ENCODE measurements at places on chromosomes 3 and 15. TPM values are rescaled to one million over a fixed set of nuclear protein-coding genes. Genes with fewer than 3 reads are reported as not detected.
A peak's percentile ranks its signal among the peaks of the same experiment; 100 is the strongest.

GRCh38 chr15:33508703-33509102 lies 197.9 kb downstream of the RYR3 start:
- DNase-seq: no peak

FBXL2 gene
- 9.8 TPM for total RNA-seq

GRCh38 chr3:144663456-144664436 lies 692.1 kb downstream of the DIPK2A start:
- DNase-seq: no peak

- DNase-seq: no peak
Observed at GRCh38 chr15:53746101-53746500, 13.4 kb downstream of the WDR72 start.

GRCh38 chr15:80997692-80998091 lies 3.0 kb upstream of the TLNRD1 start:
- no peak for DNase-seq

CYP8B1 gene
- 0.10 TPM for total RNA-seq

FOXB1 gene
- total RNA-seq: not detected

KLHL18 gene
- 21.6 TPM for total RNA-seq

CHRM5 gene
- 0.09 TPM for total RNA-seq

GRCh38 chr3:122464659-122465058 lies 48.8 kb upstream of the WDR5B start:
- no peak for DNase-seq

DNA sequence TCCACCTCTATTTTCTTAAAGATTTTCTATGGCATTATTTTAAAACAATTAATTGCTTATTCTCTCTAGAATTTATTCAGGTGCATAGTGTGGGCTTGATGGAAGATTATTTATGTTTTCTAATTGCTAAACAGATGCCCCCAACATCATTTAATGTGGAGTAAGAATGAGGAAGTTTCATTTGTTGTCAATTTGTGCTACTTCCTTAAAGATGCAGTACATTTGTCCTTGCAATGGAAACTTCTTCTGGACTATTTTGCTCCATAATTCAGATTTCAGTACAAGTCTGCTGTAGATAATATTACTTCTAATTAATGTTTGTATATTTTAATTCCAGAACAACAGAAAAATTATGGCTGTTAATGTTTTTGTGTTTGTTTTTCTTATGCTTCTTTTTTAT lies 104.8 kb downstream of the TGFBR2 start:
- DNase-seq: no peak

SMCO1 gene
- total RNA-seq: not detected

GRCh38 chr3:165645191-165645590 lies 192.0 kb downstream of the BCHE start:
- no peak for DNase-seq

ITIH1 gene
- 1.3 TPM for total RNA-seq

GUCA1C gene
- not detected for total RNA-seq

DNA sequence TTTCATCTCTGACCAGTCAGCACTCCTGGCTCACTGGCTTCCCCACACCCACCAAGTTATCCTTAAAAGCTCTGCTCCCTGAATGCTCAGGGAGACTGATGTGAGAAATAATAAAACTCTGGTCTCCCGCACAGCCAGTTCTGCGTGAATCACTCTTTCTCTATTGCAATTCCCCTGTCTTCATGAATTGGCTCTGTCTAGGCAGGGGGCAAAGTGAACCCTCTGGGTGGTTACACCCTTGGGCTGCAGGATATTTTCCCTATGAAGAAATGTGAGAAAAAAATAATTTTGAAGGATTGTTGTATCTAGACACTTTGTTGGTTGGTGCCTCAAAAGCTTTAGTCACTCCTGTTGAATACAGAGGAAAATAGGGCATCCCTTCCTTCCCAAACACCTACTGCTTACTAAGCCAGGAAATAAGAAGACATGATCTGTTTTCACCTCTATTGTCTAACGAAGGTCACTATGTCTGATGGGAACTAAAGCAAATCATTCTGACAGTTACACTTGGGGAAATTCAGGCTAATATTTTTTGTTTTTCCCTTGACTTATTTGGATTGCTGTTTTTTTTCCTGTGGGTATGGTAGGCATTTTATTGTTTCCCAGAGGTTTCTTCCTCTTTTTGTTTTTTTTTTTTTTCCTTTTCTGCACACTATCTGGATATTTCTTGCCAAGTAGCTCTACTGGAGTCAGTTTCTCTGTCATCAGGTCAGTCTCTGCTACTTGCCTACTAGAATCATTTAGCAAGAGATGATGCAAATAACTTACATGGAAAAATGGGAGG lies 15.3 kb upstream of the TNFSF10 start:
- DNase-seq: no peak

GRCh38 chr15:81106560-81106959 lies 27.5 kb upstream of the CFAP161 start:
- DNase-seq: no peak

RASL12 gene
- 82.4 TPM for total RNA-seq

DNA sequence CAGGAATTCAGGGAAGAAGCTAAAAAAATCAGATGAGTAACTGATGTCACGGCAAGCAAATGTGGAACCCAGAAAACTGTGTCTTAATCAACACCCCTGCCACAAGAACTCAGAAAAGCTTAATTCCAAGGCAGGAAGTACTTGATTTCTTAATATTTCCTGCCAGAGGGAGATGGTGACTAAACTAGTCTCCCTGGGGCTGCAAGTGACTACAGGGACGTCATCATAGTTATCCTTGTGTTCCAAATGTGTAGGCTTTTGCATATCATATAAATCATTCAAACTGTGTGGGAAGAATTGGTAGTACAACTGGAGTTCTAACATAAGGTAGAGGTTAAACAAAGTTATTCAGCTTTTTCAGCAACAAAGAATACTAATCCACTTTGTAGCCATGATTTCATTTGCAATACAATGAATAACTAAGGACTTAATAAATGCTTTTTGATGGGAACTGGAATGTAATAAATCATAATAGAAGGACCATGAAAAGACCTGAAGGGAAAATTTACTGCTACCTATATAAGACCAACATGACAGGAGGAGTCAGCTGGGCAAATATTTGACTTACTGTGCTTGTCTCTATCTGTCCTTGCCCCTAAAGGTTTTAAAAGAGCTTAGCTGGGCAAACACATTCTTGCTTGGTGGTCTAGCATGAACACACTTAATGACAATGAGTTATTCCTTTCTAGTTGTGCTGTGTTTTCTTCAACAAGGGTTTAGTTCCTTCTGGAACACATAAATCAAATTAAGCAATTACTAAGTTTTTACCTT lies 76.0 kb upstream of the NECTIN3 start:
- no peak for DNase-seq

PLA2G4D gene
- total RNA-seq: not detected

TMEM212 gene
- not detected for total RNA-seq

- no peak for DNase-seq
Observed at GRCh38 chr15:43085921-43086320, 19.9 kb downstream of the UBR1 start.

NPAP1 gene
- not detected for total RNA-seq

DNA sequence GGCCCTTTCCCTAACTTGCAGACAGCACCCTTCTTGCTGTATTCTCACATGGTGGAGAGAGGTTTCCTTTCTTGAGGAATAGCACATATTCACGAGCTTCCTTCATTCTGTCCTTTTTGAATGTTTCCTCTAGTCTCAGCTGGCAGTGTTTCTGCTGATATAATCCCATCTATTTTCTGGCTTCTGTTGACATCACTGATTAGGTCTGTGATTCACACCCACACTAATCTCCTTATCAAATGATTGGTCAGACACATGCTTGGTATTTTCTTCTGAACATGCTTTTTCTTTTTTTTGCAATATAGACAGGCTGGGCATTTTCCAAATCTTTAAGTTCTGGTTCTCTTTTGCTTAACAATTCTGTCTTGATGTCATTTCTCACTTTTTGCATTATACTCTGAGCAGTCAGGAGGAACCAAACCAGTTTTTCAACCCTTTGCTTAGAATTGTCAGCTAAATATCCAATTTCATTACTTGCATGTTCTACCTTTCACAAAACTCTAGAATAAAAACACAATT lies 65.4 kb downstream of the OXSM start:
- no peak for DNase-seq

DNA sequence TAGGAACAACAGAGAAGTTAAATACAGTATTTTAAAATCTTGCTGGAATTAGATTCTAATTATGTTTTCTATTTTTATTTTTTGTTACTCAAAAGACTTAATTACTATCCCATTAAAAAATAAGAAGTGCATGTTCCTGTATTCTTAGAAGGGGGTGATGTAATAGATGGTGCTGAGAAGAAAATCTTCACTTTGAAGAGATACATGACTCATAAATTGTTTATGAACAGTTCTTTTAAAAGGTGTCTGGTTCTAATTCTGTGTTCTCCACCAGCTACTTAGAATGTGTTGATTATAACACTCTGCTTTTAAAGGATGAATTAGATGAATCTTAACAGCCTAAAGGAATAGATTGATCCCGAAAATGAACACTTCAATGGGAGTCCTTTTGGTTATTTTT lies 8.2 kb downstream of the RCN2 start:
- no peak for DNase-seq

IQCF5 gene
- not detected for total RNA-seq

- DNase-seq: no peak
Observed at GRCh38 chr3:54353546-54353945, 231.2 kb downstream of the CACNA2D3 start.

GRCh38 chr3:137148917-137149316 lies 191.1 kb downstream of the IL20RB start:
- DNase-seq: no peak

DNA sequence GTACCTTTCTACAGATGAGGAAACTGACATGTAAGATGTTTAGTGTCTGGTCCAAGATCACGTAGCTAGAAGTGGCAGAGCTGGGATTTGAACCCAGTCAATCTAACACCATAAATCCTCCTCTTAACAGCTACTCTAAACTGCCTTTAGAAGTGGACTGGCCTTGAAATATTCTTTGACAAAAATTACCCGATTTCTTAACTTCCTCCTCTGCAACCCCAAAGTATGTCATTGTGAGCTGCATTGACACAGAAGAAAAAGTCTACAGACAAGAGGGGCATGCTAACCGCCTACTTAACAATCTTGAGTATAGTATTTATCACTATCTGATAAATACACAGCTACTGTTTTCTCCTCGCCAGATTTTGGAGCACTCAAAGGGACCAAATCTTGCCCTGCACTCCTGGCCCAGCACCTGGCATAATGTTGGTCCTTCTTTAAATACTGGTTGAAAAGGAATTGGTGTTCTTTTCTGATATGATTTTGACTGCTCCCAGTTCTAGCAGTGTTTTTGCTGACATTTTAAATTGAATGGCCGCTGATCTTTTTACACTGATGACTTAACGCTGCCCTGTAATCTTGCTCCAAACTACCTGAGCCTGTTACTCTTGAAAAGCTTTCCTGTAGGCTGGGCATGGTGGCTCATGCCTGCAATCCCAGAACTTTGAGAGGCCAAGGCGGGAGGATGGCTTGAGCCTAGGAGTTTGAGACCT lies 36.9 kb downstream of the ITPR1 start:
- DNase-seq: no peak

SCAANT1 gene
- total RNA-seq: not detected

SGO1 gene
- total RNA-seq: 0.19 TPM

CFAP92 gene
- total RNA-seq: 0.28 TPM

DNA sequence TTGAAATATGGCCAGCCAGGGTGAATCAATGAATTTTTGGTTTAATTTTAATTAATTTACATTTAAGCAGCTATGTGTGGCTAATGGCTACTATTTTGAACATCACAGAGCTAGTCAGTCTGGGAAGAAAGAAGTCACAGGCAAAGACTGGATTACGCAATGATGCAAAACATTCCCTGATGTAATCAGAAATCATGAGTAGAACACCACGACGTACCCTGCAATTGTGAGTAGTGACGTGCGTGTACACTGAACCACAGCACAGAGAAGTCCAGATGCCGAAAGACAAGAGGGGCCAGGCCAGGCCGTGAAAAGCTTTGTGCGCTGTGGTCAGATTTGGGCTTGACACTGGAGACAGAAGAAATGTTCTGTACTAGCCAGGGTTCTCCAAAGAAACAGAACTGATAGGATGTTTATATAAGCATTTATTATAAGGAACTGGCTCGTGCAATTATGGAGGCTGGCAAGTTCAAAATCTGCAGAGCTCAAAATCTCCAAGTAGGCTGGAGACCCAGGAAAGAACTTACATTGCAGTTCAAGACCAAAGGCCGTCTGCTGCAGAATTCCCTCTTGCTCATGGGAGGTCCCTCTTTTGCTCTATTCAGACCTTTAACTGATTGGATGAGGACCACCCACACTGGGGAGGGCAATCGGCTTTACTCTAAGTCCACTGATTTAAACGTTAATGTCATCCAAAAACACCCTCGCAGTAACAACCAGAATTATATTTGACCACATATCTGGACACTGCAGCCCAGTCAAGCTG lies 44.6 kb downstream of the SH3BP5 start:
- DNase-seq: peak; percentile 91

GRCh38 chr3:36729204-36730056 lies 34.9 kb downstream of the DCLK3 start:
- DNase-seq: no peak

GRCh38 chr3:142418926-142419592 lies 28.8 kb downstream of the XRN1 start:
- no peak for DNase-seq

CDCP1 gene
- 3.9 TPM for total RNA-seq

DNA sequence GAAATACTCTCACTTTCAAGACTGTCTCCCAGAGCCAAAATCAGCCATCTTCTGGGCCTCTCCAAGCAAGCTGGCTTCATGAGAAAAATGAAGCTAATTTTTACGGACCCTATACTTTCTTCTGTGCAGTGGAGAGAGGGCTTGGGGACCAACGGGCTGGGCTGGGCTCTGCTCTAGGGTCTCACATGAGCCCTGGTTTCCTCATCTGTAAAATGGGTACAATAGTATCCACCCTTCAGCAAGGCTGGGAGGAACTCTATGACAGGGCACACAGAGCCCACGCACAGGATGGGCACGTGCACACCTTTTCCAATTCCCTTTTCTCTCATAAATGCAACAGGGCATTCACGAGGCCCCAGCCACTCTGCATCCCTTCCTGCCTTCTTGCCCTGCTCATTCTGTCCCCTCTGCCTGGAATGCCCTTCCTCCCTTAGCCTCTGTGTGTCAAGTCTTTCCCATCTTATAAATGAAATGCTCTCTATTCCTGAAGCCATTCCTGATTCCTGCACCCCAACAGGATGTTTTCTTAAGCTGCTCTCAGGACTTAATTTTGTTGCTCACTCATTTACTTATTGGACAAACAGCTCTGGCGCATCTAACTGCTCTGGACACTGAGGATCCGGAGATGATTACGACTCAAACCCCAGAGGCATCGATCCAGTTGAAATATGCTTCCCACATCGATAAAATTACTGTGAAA lies 32.9 kb upstream of the SEC13 start:
- DNase-seq: no peak

KCNH8 gene
- total RNA-seq: 0.10 TPM

Data from posterior vena cava (tissue), 2 donors.